ENCODE measurements at places on chromosomes 7 and 10.

- DNase-seq: no peak
Observed at GRCh38 chr7:12297283-12298108, 86.4 kb downstream of the TMEM106B start.

GRCh38 chr10:13555884-13556510 is 27.2 kb upstream of the BEND7 start:
- no peak for DNase-seq

DNA sequence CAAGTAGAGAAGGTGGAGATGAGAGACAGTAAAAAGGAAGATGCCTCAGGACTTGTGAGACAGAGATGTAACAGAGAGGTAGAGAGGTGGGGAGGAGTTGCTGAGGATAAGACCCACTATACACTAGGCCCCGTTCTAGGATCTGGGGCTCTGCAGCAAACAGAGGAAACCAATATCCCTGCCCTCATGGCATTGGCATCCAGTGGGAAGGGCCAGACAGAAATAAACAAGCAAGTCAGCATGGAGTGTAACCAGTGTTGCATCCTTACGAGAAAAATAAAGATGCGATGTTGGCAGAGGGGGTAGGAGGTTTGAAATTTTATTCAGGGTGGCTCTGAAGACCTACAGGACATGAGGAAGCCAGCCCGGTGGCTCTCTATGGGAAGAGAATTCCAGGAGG is 22.0 kb upstream of the EEPD1 start:
- DNase-seq: no peak

DNA sequence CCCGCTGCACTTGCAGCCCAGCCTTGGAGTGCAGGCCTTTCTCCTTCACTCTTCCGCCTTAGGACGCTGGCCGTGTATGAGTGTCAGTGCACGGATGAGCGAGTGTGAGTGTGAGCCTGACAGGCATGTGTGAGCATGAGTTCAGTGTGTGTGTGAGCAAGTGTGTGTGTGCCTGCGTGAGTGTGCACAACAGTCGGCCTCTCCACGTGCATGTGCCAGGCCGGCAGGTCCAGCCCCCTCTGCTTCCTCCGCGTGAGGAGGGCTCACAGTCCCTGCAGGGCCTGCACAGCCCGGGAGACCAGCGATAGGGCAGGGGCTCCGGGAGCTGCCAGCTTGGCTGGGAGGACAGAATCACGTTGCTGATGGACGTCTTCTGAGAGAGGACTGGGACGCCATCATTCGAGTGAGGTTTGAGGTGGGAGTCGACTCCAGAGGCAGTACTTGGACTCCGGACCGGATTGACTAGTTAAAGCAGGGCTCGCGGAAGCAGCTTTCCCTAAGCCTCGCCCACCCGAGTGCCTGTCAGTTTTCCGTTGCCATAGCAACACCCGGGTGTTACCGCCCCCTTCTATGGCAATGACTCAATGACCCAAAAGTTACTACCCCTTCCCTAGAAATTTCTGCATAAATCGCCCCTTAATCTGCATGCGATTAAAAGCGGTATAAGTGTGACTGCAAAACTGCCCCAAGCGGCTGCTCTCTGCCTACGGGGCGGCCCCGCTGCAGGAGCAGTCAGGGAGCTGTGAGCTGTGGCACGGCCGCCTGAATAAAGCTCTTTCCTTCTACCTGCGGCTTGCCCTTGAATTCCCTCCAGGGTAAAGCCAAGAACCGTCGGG is 19.6 kb upstream of the CFAP46 start:
- peak; percentile 79 for DNase-seq

- peak; percentile 74 for DNase-seq
Observed at GRCh38 chr10:22597138-22597537, 117.2 kb downstream of the PIP4K2A start.

- DNase-seq: no peak
Observed at GRCh38 chr7:19470031-19470430, 238.8 kb downstream of the POLR1F start.

- DNase-seq: no peak
Observed at GRCh38 chr10:126650161-126650560, 20.3 kb downstream of the C10orf90 start.

DNA sequence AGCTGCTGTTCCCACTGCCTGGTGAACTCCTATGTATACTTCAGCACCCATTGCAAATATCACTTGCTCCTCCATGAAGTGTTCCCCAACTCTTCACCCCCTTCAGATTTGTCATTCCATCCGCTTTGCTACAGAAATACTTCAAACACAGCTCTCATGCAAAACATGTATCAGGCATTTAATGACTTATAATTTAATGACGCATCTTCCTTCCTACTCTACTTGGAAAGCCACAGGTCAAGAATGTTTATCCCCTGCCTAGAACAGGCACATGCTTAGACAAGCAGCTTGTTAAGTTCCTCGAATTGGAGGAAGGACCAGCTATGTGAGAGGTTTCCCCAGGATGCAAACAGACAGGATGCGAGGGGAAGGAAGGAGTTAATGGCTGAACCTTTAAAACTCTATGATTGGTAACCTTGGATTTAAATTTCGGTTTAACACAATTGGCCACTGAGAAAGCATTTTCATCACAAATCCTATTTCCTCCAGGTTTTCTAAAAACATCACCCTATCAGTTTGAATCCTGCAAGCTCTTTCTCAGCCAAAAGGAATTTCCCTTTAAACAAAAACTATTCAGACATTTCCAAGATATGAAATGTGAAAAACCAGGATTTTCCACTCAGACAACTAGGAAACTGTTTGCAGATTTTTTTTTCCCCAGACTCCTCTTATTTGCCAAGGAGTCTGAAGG is 11.5 kb downstream of the CREB3L2 start:
- peak; percentile 98 for DNase-seq

DNA sequence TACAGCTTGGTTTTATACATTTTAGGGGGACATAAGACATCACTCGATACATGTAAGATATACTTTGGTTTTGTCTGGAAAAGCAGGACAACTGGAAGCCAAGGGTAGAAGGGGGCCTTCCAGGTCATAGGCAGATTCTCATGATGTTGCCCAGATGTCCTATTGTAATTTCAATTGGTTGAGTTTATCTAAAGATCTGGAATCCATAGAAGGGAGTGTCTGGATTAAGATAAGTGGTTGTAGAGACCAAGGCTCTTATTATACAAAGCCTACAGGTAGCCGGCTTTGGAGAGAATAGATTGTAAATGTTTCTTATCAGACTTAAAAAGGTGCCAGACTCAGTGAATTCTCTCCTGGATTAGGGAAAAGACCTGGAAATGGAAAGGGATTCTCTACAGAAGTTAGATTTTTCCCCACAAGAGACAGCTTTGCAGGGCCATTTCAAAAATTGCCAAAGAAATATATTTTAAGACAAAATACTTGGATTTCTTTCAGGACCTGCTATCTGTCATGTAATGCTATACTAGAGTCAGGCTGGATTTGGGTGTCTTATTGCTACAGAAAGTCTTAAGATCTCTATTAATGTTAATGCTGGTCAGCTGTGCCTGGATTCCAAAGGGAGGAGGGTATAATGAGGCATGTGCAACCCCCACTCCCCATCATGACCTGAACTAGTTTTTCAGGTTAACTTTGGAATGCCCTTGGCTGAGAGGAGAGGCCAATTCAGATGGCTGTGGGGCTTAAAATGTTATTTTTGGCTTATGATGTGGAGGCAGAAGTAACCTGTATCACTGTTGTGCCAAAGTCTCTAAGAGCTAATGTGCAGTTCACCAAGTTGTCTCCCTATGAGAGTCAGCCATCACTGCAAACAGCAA is 511.1 kb upstream of the C7orf33 start:
- DNase-seq: no peak

- peak; percentile 77 for DNase-seq
Observed at GRCh38 chr10:31083765-31084184, 52.1 kb upstream of the ZNF438 start.

DNA sequence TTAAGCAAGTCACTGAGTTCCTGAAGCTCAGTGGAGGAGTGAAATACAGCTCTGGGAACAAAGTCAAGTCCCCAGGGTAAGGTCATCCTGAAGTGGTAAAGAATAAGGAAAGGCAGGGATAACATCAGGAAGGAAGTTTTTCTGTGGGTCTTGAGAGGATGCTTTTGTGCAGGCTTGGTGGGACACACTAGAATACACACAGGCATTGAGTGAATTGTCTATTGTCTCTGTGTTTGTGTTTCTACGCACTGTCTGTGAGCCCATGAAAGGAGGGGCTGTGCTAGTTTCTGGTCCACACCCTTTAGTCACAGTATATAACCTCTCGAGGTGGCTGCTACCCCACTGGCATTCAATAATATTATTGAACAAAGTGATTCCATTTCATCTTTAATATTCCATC is 95.8 kb upstream of the ABCB5 start:
- no peak for DNase-seq
